ENCODE measurements at places on chromosomes 2 and 18.

- DNase-seq: no peak
Observed at GRCh38 chr18:199214-199613, 40.9 kb downstream of the USP14 start.

DNA sequence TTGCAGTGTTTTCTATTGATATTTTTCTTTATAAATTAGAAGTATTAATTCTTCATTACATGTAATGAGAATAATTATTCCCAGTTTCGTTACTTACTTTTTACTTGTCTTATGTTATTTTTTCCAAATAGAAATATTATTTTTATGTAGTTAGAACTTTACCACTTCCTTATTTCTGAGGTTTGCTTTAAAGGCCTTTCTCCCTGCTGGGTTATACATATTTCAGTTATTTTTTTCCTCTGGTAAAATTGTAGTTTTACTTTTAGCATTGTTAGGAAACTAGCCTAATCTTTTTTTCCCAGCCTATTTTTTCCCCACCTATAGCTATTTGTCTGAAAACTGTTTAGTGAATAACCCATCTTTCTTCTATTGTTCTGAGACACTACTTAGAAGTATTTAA is 17.1 kb downstream of the RNF144A start:
- no peak for DNase-seq

DNA sequence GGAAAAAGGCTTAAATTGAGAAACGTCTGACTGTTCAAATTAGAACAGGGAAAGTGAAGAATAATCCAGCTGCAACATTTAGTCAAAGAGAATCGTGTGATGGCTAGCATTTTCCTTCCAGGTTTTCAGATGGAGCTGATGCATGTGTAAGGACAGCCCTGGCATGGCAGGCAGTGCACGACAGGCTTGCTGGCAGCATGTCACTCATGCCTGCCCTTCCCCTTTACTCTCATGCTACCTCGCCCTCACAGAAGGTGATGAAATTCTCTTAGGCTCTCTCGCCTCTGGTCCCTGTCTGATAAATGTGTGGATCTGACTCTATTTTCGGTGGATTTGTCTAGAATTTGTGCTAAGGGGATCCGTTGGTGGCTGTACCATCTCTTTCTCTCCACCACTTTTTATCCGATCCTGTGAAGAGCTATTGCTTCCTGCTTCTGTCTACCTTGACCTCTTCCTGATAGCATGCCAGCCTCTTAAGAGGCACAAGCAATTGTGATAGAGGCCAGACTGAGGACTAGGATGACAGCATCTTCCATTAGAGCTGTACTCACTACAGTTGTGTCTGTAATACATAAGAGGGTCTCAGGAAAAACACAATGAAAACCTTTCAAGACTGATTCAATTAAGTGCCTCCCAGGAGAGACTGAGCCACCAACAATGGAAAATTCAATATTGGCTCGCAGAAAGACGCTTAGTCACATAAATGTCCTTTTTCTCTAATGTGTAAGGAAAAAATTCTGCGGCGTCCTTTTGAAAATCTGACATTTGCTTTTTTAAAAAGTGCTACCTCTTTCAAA is 65.6 kb upstream of the NOSTRIN start:
- DNase-seq: no peak

GRCh38 chr2:102284611-102285010 is 26.8 kb upstream of the IL1RL1 start:
- no peak for DNase-seq

DNA sequence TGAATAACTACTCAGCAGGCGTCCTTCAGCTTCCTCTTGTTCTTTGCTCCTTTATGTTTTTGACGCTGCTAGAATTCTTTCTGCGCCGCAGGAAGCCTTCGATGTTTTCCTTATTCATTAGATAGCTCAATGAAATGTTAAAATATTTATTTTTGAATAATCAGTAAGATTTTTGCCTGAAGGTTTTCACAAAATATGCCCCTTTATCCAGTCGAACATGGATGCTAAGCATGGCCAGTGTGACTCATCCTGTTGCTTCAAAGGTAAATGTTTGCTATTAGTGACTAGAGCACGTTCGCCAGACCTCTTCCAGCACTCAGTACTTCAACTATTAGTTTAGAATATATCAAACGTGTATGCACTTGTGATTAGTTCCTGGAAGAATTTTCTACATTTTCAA is 7.6 kb upstream of the MEIS1 start:
- no peak for DNase-seq

Measured in smooth muscle cell of the brain vasculature (primary cell).